Activated naive CD4-positive, alpha-beta T cell treated with anti-CD3 and anti-CD28 coated beads, Interleukin-2, amount 50 U/mL, for 16 hours (primary cell): ENCODE measurements at places on chromosomes 4 and X.

DNA sequence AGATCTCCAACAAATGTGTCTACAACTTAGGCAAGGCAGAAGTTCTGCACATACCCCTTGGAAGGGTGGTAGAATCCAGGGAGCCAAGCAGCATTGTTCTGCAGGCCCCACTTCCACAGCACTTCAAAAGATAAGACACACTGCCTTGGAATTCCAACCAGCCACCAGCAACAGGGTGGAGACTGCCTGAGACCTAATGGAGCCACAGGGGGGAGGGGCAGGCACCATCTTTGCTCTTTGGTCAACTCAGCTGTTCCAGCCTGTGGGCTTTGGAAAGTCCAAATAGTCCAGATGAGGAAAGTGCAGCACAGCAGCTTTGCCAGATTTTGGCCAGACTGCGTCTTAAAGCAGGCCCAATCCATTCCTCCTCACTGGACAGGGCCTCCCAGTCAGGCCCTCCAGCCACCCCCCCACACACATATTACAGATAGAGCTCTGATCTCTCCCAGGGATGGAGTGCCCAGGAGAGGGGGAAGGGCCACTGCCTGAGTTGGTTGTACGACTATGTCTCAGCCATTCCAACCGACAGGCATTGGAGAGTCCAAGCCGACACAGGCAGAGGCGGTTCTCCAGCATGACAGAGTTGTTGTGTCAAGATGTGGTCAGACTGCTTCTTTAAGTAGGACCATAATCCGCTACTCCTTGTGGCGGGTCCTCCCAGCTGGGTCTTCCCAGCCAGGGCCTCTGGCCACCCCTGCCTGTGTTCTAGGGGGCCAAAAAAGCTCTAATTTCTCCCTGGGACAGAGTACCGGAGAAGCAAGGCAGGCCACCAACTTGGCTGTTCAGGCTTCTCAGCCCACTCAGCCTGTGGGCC, 42.5 kb upstream of the ANTXR2 start:
- no peak for DNase-seq

GRCh38 chr4:38281371-38282071, 321.3 kb downstream of the PTTG2 start:
- DNase-seq = no peak

DNA sequence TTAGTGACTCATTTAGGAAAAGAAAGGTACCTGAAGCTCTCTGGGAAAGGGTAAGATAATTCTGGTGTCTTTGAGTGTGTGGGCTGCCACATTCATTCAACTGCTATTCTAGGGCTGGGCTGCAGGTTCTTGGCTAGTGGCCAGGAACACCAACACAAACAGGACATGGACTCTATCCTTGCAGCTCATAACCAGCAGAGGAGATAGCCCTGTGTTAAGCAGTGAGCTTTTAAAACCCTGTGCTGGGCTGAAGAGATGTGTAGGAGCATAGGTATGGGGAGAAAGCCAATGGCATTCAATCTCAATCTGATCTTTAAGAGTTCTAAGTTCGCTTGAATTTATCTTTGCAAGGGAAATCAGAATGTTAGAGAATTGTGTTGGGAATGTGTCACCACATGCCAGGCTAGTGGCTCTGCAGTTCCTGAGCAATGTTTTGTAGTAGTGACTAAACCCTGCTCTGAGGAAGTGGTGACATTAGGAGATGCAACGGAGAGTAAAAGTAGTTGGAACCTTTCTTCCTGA, 39.2 kb downstream of the SGMS2 start:
- no peak for DNase-seq

DNA sequence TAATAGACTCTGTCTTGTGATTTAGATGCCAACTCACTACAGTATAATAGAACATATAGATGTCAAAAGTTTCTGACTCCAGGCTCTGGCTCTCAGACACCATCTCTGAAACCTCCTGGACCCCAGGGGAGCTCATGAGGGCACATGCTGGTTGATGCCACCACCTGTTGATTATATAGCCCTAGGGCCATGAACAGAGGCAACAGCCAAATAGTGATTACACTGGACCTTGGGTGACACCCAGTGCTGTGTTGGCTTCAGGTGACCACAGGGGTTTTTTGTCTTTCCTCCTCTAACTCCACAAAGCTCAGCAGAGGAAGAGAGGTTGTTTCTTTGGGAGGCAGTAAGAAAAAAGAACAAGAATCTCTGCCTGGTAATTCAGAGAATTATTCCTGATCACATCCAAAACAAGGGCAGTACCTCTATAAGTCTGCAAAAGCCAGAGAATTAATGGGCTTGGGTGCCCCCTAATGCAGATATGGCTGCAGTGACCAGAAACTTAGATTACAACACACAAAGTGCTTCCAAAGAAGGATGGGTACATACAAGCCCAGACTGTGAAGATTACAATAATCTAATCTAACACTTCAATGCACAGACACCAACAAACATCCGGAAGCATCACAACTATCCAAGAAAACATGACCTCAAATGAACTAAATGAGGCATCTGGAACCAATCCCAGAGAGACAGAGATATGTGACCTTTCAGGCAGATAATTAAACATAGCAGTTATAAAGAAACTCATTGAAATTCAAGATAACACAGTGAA, 1920.6 kb downstream of the ARAP2 start:
- DNase-seq = no peak
